ENCODE measurements at places on chromosomes 6 and 20.

DNA sequence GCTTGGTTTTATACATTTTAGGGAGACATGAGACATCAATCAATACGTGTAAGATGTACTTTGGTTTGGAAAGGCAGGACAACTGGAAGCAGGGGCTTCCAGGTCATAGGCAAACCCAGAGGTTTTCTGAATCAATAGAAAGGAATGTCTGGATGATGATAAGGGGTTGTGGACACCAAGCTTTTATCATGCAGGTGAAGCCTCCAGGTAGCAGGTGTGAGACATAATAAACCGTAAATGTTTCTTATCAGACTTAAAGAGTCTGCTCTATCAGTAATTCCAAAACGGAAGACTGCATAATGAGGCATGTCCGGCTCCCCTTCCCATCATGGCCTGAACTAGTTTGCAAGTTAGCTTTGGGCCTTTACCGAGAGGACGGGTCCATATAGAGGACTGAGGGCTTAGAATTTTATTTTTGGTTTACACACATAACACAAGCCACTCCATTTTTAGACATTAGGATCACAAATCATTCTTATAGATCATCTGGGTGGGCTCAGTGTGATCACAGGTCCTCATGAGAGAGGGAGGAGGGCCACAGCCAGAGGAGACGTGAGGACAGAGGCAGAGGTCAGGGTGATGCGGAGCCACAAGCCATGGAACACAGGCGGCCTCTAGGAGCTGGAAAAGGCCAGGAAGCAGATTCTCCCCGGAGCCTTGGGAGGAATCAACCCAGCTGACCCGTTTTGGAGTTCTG is 10.7 kb upstream of the SERPINB9 start:
- no peak for DNase-seq

DNA sequence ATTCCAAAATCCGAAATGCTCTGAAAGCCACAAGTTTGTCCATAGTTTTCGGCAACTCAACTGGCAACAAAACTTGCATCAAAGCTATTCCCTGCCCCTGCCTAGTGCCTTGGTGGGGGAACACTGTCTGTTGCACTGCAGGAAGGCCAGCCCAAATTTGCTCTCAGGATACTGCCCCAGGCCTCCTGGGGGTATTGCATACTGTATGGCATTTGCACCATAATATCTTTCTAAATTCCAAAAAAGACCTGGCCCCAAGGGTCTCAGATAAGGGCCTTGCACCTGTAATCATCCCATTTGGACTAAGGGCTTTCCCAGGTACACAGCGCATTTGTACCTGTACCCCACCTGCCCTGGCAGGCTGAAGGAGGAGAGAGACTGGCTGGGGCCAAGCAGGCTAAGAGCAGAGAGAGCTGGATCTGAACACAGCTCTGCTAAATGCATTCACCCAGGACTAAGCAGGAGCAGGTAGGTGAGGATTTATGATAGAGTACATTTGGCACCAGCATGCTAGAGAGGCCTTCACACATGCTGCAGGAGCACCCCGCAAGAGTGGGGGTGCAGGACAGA is 4.0 kb upstream of the GRM4 start:
- DNase-seq, result no peak

GRCh38 chr6:107510108-107510507 is 20.2 kb downstream of the SOBP start:
- no peak for DNase-seq

DNA sequence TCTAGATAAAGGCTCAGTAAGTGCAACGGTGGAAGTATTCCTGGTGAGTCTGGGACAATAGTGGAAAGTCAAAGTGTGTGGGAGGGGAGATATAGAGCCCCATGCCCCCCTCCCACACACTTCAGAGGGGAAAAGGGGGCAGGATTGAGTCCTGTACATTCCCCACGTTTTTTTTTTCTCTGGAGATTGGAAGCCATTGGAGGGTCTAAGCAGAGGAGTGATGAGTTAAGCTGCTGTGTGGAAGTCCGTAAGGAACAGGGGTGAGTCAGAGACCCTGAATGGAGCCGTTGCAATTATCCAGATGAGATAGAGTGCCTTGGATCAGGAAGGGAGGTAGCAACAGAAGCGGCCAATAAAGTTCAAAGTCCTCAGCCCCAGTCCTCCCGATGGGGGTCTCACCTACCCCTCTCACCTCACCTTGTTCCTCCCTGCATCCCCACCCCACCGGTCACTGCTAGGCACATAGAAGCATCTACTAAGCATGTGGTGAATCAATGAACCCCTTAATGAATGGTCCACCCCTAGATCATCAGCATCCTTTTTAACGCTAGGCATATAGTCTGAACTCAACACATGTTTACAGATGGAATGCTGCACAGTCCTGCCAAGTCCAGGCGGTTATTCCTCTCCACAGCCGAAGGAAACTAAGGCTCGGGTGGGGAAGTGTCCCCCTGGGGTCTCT is 662 bp upstream of the SLC9A8 start:
- DNase-seq, result no peak

GRCh38 chr6:96227135-96227534 is 211.4 kb downstream of the FUT9 start:
- DNase-seq, result no peak

- peak; percentile 92 for DNase-seq
Measured at GRCh38 chr6:79949233-79949632, 1.9 kb upstream of the ELOVL4 start.
